ENCODE measurements at places on chromosomes 1 and 21.
A peak's percentile ranks its signal among the peaks of the same experiment; 100 is the strongest.

- no peak for DNase-seq
Measured at GRCh38 chr1:194437135-194437534, 1250.7 kb upstream of the B3GALT2 start.

- no peak for DNase-seq
Measured at GRCh38 chr1:57752843-57753242, 329.0 kb upstream of the DAB1 start.

DNA sequence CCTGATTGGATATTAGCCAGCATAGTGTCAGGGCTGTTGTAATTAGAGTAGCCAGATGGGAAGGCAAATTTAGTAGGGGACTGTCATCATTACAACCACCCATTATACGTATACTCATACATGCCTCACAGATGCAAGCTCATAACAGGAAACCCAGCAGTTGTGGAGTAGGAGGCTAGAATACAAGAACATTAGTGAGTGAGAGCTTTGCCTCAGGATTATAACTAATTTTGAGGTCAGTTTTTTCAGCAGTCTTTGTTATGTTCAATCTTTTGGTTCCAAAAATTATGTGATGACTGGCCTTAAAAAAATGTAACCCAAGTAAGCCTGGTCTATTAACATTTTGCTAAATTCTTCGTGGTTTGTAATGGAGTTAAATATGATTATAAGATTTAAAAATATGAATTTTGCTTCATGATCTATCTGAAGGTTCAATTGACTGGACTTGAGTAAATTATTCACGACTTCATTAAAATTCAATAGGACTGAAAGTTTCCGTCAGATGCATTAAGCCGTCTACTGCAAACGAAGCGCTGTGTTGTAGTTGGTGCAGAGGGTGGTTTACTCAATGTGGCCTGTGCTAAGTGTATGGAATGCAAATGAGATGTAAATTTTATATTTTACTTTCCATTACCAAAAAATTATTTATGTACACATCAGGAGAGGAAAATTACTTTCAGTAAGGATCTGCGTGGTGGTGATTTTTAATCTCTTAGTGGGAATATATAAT is 48.8 kb downstream of the KCNK1 start:
- DNase-seq = no peak

DNA sequence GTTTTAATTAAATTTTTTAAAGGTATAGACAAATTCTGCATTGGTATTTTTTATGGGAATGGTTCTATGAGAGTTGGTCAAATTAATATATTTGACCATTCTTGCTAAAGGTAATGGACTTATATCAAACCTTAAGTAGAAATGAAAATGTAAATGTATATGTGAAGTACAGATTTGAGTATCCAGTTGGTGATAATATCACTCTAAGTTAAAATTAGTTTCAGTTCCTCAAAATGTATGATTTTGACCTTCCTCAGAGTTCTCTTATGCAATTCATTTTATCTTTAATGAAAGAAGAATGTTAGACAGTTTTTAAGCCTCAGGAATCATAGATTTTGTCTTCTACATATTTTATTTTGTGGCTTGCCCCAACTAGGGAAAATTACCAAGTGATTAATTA is 1291.5 kb upstream of the B3GALT2 start:
- no peak for DNase-seq

GRCh38 chr1:107430540-107431228 is 289.8 kb downstream of the NTNG1 start:
- DNase-seq = peak; percentile 13

- no peak for DNase-seq
Measured at GRCh38 chr1:213680677-213681325, 307.0 kb upstream of the PROX1 start.

DNA sequence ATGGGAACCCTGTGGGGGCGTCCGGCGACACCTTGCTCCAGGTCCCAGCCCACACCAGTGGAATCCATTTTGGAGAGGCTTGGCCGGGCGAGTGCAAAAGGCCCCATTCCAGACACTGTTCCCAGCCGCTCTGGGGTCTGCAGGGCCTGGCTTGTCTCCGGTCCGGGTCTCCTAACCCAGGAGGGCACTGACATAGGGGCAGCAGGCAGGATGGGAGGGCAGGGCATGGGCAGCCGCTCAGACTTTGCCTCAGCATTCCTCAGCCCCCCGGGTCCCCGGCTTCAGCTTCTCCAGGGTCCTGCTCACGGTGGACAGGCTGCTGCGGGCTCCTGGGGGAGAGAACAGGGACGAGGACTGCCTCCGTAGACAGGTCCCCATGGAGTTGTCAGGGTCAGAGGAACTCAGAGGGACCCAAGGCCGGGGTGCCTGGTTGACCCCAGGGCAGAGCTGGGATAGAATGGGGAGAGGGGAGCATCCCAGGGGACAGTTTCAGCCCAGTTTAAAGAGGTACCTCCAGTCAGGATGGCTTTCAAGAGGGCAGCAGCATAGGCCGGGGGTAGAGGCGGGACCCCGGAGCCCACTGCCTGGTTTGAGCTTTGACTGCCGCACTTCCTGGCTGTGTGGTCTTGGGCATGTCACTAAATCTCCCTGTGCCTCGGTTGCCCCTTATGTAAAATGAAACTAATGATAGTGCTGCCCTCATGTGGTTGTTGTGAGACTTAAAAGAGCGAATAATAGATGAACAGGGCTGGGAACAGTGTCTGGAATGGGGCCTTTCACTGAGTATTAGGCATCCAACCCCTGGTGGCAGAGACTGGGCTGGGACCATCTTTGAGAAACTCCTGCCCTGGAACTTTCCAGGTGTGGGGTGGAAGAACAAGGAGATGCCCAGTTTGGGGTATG is 3.7 kb downstream of the KNCN start:
- DNase-seq = peak; percentile 48

DNA sequence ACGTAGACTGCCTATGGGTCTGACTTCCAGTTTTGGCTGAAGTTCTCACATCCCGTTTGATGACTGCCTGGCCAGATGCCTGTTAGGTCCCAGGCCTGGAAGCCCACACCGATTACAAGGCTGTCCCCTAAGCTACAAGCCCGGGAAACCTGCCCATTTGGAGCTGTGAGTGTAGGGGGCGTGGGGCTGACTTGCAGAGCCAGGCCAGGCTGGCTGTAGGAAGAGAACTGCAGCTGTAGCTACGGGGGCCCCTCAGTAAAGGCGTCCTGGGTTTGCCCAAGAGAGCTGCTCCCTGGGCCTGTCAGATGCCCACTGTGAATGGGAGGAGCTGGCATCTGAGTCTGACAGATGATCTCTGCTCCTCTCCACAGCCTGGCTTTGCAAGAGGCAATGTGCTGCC is 199.7 kb downstream of the CAMTA1 start:
- DNase-seq = no peak

- no peak for DNase-seq
Measured at GRCh38 chr1:116219651-116220434, 108.6 kb downstream of the MAB21L3 start.

- DNase-seq = no peak
Measured at GRCh38 chr1:51792864-51793263, 85.7 kb downstream of the NRDC start.

DNA sequence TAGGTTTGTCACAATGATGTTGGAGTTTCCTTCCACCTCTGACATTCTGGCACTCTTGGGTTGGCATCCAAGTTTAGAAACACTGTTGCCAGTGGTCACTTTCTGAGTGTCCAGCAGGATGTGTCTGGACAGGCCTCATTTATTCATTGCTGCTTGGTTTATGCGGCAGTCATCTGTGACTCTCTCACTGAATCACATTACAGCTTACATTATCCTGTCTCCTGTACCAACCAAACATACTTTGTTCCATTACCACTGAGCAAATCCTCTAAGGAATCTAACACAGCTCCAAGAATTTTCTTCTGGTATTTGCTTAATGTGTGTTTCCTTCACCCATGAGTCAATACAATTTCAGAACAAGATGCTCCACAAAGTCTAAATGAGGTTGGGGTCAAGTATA is 19.9 kb downstream of the SGIP1 start:
- DNase-seq = no peak

- no peak for DNase-seq
Measured at GRCh38 chr21:44847261-44848056, 26.0 kb downstream of the PTTG1IP start.

- no peak for DNase-seq
Measured at GRCh38 chr1:241598249-241598648, 41.9 kb downstream of the CHML start.

- DNase-seq = no peak
Measured at GRCh38 chr1:211660718-211661222, 14.7 kb downstream of the NEK2 start.

- DNase-seq = no peak
Measured at GRCh38 chr1:95409276-95409675, 175.3 kb downstream of the RWDD3 start.

- no peak for DNase-seq
Measured at GRCh38 chr21:15978215-15978738, 248.5 kb downstream of the USP25 start.

- DNase-seq = no peak
Measured at GRCh38 chr1:77388661-77389060, 106.8 kb downstream of the AK5 start.

DNA sequence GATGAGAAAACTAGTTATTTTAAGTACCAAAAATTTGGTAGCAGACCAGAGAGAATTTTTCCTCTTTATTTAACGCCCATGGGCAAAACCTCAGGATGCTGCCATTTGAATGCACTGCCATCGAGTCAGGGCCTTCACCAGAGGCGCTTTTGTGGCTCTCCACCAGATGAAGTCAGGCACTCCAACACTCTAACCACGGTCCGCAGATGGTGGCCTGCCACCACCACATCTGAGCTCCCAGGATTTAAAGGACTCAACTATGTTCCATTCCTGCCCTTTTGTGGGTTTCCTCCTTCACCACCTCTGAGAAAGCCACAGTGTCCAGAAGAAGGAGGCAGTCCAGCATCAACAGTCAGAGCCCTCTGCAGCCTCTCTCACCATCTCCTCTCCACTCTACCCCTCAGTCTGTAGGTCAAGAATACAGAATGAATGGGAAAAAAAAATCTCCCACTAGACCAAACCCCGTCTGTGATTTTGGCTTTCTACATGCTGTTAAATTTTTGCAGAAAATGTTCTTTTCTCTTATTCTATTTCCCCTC is 647.4 kb downstream of the USP25 start:
- no peak for DNase-seq

DNA sequence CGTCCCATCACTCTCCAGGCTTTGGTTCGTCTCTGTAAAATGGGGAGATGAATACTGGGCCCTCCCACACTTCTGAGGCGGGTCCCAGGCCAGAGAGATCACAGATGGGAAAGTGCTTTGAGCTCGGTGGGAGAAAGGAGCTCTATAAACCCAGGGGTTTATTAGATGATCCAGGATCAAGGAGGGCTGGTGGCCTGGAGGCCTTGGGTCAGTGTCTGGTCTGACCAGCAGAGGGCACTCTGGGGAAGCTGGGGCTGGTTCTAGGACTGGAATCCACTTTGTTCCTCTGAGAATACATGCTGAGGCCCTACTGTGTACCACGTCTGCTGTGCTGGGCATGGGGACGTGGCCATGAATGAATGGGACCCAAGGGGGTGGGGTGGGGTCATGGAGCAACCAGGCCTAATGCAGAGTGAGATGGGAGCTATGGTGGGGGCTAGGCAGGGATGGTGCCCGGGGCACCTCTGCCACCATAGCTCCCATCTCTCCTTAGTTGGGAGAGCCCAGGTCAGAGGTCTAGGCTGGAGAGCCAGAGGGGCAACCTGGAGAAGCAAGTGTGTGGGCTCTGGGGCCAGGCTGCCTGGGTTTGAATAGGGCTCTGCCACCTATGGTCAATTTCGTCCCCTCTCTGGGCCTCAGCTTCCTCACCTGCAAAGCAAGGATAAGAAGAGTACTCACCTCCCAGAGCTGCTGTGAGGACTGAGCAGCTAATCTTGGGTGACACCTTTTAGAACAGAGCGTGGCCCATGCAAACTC is 9.0 kb upstream of the FAM131C start:
- peak; percentile 64 for DNase-seq

DNA sequence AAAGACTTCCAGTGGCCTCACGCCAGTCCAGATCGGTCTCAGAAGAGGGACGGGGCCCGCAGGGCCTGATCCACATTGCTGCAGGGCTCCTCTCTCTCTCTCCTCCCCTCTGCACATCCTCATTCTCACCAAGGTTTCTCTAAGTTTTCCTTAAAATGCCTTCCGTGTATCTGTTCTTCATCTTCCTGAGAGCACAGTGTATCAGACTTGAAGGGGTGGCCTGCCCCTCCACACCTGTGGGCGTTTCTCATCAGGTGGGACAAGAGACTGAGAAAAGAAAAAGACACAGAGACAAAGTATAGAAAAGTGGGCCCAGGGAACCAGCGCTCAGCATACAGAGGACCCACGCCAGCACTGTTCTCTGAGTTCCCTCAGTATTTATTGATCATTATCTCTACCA is 66.4 kb downstream of the PRKAB2 start:
- no peak for DNase-seq

DNA sequence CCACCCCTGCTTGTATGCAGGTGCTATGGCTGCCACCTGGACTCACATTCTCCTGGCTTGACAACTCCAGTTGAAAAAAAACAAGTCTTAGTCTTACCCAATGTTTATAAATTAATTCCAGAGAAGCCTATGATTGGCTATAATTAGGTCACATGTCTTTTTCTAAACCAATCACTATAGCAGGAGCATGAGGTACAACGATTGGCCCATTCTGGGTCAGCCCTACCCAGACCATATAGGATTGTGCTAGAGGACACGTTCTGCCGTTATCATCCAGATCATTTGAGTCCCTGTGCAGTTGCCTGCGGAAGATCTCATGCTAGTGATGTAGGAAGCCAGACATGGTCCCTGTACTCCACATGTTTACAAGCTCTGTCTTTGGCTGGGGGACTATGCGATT is 41.9 kb upstream of the PARP1 start:
- DNase-seq = no peak

DNA sequence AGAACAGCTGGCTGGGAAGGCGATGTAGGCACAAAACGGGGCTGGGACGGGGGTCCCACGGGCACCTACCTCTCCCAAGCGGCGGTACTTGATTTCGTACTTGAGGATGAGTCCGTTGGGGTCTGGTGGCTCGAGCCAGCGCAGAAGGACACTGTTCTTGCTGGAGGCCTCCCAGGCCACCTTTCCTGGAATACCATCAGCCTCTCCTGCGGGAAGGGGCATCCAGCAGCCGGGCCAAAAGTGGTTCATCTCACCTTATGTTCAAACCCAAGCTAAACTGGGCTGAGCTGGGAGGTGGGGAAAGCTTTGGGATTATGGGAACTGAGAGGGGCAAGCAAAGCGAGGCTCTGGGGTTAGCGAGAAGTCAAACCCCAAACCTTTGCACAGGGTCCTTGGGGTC is 14.3 kb downstream of the INSRR start:
- DNase-seq = no peak
